Caco-2 (cell line): ENCODE measurements at places on chromosomes 11 and 22.
A peak's percentile ranks its signal among the peaks of the same experiment; 100 is the strongest.

- DNase-seq, result no peak
Measured at GRCh38 chr22:37060801-37061610, 9.5 kb downstream of the KCTD17 start.

DNA sequence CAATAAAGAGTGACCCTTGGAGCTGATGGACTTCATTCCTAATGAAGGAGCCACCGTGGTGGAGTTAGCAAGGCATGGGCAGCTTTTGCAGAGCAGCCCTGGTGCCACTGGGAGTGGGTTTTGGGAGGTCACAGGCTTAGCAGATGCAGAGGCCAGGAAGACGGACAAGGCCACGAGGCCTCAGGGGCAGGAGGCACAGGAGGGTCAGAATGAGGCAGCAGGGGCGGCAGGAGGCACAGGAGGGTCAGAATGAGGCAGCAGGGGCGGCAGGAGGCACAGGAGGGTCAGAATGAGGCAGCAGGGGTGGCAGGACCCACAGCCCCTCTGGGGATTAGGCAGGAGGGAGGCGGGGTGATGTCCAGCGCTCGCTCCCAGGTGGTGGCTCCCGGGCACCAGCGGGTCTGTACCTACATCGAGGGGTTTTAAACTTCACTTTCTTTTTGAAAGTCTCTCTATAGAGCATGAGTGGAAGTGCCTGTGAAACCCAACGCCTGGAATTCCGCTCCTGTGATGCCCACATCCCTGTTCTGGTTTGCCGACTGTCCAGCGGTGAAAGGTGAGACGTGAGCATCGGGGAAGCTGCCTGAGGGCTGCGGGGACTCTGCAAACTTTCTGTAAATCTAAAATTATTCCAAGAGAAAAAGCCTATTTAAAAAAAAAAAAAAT, 521.6 kb downstream of the BRD1 start:
- no peak for DNase-seq

DNA sequence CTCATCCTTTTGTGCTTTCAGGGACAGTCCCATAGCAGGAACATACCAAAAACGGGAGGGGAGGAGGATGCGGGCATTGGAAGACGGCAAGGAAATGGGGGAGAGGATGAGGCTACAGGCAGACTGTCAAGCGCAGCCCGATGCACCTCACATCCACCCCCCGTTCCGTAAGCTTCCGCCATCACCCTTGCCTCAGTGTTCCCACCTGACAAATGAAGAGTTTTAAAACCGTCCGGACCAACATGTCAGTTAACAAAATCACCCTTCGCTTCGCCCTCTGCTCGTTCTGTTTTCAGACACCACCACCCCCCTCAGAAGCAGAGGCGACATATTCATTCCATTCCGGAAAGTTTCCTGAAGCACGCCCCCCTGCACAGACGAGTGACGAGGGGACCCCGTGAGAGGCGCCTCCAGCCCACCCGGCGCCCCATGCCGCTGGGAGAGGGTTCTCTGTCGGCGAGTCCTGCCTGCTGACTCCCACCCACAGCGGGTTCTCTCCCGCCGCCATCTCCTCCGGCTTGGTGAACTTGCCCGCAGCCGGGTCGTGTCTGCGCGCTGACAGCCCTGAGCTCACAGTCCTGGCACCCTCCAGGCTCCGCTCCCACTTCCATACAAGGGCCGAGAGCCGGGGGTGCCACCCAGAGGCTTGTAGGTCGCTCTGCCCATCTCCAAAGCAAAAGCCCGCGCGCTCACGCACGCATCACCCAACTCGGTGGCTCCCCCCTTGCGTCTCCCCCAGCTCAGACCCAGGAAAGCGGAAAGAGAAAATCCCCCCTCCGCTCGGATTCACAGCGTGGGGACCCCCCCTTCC, 1.5 kb downstream of the IGSF9B start:
- no peak for DNase-seq

DNA sequence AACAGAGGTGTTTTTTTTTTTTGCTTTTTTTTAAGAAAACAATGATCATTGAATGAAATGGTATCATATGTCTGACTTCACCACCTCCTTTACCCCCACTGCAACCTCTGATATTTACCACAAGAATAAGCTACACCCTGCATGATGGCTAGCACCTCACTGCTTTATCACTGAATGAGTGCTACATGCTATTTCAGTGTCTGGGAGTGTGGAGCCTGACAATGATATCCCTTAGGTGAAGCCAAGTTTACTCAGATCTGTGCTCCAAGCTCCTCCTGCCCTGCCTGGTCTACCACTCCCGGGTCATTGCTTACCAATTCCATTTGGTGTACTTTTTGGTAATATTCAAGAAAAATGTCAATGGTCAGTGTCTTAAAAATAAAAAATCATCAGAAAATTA, 21.1 kb downstream of the MMP20 start:
- no peak for DNase-seq

DNA sequence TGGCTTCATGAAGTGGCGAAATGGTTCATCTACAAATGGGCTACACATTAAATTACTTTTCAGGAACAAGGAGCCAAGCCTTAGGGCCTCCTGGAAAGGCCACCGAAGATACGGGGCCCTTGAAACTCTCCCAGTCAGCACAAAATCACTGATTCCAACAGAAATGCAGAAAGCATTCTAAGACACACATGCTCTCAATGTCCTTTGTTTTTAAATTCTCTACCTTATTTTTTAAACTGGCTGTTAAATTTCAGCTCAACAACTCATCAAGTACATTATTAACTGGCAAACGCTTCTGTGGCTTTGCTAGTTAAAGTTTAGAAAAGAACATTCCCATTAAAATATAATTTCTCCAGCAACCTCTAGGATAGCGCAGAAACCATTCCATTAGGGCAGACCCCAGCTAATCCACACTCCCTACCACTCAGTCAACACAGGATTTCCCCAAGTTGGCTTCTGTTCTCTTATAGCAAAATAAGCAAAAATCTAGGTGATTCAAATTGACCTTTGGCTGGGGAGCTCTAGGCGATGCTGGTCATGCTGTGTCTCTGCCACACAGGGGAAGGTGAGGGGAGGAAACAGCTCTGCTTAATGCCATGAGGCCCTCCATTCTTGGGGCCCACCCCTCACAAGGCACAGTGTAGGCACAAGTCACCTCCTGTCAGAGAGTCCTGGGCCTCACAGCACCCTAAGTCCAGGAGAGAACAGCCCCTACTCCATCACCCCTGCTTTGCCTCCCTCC, 47.1 kb downstream of the PLEKHA7 start:
- DNase-seq, result no peak

DNA sequence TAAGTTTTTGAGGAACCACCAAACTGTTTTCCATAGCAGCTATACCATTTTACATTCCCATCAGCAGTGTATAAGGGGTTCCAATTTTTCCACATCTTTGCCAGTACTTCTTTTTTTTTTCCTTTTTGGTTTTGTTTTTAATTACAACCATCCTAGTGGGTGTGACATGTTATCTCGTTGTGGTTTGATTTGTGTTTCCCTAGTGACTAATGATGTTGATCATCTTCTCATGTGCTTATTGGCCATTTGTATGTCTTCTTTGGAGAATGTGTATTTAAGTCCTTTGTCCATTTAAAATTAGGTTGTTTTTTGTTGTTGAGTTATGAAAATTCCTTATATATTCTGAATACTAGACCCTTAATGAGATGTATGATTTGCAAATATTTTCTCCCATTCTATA, 59.3 kb downstream of the STIM1 start:
- no peak for DNase-seq

DNA sequence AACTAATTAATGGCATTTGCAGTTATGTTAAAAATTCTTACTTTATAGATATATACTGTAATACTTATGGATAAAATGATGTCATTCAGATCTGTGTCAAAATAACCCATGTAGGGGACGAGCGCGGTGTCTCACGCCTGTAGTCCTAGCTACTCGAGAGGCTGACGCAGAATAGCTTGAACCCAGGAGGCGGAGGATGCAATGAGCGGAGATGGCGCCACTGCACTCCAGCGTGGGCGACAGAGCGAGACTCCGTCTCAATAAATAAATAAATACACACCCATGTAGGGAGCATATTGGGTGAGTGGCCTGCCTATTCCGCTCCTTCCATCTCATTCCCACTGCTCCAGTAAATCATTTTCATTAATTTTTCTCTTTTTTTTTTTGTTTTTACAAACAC, 7.1 kb downstream of the SNU13 start:
- DNase-seq, result no peak

GRCh38 chr11:32113200-32113919, 22.5 kb downstream of the RCN1 start:
- no peak for DNase-seq

DNA sequence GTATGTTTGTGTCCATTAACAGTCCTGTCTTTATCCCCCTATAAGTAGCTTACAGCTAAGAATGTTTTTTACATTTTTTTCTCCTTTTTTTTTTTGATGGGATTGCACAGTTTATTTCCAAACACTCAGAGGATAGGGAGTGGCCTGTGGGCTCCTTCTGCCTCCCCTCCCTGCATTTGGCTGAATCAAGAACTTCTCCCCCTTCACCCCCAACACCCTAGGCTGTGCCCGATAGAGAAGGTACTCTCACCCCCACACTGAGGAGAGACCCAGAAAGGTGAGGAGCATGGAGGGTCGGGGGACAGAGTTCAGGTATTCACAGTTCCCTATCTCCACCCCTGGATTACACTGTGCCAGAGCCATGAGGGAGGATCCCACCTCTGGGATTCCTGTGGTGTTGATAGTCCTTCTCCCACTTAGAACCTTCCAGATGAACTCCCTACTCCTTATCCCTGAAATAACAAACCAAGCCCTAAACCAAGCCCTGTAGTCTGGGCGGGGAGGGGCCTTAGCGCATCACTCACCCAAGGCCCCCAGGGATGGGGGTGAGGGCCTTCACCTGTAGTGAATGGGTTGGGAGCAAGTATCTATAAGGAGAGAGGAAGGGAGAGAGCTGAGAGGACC, 97.1 kb downstream of the ADAMTS15 start:
- DNase-seq, result no peak

DNA sequence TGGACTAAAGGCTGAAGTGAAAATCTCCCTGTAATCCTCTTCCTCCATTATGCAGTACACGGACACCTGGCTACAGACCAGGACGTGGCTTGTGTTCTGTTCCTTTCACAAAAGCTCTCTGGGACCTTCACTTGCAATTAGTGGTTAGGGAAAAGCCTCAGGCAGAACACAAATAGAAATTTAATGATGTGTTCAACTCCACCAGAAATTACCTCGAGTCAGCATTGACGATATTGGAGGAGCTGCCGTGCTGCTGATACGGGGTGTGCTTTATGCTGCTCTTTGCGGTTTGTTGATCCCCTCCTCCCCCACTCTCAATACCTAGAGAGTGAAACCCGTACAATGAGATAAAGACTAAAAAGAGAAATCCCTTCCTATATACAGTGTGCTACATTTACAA, 48.9 kb downstream of the POLD3 start:
- no peak for DNase-seq

GRCh38 chr11:67996622-67997474, 7.0 kb downstream of the UNC93B1 start:
- DNase-seq, result peak; percentile 82

DNA sequence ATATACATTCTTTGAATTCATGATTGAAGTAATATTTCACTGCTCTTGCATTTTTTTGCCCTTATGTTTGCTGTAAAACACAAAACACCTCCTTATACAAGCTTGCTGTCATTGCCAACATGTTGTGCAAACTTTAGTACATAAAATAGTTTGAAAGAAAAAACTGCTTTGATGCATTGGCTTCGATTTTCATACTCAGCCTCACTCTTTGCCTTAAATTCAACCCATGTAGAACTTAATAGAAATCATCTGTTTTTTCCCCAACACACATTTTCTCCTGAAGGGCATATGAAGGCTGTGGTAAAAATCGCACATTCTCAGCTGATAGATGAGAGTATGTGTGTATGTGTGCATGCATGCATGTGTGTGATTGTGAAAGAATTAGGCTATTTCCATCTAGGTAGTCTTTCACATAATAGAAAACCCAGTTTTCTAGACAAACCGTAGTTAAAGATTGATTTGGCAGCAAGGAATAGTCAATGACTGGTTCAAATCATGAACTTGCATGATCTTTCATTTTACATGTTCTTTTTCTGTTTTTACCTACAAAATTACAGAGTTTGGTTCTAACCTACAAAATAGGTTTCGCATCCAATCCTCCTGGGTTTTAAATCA, 72.8 kb upstream of the MTMR2 start:
- no peak for DNase-seq

DNA sequence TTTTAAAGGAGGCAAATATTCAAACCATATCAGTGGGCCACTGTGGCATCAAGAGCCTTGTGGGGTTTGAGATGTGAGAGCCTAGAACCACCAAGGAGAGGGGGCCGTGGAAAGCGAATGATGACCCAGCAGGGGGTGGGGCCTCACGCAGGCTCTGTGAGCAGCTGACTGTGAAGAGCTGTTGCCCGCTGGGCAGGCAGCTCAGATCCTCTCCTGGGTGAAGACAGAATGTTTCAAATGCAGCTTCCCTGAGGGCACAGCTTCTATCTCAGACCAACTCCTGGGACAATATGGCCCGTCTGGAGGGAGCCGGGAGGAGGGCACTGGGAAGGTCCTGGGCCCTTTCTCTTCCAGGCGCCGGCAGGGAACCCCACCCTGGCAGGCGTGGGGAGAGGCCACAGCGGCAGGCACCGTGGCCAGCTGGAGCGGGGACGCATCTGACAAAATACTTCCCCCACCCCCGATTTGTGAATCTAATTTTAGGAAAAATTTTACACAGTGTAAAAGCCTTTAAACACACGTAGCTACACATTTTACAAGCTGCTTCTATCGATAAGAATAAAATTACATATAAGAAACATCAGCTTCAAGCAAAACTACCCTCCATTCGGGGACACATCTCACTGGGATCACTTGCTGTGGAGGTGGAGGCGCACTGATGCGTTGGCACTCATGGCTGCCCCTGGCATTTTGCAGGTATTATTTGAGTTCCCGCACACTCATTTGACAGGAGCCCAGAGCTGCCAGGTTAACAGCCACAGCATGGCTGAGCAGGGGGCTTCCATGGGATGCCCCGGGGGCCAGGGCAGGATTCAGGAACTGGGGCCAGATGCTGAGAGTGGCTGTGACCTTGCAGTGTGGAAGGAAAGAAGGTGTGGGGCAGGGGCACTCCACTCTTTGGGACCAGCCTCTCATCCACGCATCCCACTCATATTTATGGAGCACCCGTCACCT, 40.3 kb downstream of the PARVG start:
- no peak for DNase-seq

DNA sequence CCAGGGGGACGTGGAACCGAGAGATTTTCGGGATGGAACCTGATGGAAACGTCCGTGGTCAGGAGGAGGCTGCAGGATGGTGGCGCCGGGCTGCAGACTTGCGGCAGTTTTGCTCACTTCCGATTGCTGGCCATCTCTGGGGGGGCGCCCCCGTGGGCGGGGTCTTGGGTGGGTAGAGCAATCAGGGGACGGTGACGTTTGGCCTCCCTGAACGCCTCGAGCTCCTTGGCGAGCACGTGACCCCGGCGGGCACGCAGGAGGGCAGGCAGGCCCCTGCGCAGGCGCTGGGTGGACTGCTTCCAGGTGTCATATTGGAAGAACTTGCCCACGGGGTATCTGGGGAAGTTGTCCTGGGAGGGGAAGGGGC, 6.3 kb downstream of the IGF2 start:
- DNase-seq, result peak; percentile 43
